Progenitor cell of endocrine pancreas (in vitro differentiated cells): ENCODE measurements at places on chromosomes 6 and 20.

GRCh38 chr20:16601047-16601446 lies 27.8 kb upstream of the KIF16B start:
- no peak for DNase-seq

DNA sequence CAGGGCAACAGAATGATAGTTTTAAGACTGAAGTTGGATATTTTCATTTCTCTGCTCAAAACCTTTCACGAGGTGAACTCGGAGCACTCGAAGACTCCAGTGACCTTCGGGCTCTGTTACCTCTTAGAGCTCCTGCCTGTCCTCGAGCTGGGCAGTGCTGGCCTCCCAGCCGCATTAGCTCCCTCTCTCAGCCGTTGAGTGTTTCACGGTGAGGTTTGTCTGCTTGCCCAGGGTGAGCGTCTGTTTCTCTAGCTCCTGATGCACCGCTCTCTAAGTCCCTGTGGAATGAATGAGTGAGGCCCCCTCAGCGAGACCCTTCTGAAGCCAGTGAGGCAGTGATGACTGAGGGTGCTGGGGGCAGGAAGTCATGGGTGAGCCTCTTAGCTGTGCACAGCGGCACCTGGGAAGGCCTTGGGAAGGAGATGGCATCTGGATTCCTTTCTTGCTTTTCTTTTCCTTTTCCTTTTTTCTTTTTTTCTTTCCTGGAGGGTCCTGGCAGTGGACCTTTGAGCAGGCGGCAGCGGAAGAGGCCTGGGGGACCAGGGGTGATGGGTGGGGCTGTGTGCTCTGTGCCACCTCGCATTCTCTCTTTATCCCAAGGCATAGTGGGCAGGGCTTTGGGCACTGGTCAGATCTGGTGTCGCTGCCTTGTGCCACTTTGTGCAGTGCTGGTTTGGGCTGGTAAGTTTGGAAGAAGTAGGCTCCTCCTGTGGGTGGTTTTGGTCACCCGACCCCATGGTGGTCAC lies 2.2 kb downstream of the PSMG4 start:
- DNase-seq: no peak

DNA sequence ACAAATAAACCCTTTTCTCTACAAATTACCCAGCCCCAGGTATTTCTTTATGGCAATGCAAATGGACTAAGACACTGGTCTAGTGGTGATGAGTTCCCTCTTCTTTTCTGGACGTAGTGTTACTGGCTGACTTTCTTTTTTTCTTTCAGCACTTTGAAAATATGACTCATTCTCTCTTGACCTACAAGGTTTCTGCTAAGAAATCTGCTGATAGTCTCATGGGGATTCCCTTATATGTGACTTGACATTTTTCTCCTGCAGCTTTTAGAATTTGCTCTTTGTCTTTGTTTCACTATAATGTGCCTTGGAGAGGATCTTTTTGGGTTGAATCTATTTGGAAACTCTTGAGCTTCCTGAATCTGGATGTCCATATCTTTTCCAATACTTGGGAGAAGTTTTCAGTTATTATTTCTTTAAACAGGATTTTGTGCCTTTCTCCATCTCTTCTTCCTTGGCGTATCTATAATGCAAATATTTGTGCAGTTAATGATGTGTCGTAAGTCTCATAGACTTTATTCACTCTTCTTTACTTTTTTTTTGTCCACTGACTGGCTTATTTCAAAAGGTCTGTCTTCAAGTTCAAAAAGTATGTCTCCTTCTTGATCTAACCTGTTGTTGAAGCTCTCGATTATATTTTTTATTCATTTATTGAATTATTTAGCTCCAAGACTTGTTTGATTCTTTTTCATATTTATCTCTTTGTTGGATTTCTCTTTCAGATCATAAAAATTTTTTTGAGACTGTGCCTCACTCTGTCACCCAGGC lies 42.2 kb upstream of the TPD52L1 start:
- DNase-seq: no peak

DNA sequence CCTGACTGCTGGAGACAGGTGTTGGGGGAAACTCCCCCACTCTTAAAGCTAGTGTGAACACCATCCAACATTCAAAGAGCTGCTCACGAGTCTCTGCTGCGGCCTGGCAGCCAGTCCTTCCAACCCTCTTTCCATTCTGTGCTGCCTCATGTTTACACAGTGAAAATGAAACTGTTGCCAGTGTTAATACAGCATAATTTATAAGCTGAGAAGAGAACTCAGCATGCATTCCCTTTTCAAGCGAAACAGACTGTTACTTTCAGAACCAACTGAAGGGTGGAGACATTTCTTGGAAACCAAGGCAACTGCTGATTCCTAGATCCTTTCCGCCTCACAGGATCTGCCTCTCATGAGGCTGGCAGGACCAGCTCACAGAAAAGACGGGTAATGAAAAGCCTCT lies 533.8 kb upstream of the ID4 start:
- no peak for DNase-seq

- DNase-seq: no peak
Measured at GRCh38 chr20:10225439-10226060, 6.9 kb downstream of the SNAP25 start.
